ENCODE measurements at places on chromosomes 5 and 9.

DNA sequence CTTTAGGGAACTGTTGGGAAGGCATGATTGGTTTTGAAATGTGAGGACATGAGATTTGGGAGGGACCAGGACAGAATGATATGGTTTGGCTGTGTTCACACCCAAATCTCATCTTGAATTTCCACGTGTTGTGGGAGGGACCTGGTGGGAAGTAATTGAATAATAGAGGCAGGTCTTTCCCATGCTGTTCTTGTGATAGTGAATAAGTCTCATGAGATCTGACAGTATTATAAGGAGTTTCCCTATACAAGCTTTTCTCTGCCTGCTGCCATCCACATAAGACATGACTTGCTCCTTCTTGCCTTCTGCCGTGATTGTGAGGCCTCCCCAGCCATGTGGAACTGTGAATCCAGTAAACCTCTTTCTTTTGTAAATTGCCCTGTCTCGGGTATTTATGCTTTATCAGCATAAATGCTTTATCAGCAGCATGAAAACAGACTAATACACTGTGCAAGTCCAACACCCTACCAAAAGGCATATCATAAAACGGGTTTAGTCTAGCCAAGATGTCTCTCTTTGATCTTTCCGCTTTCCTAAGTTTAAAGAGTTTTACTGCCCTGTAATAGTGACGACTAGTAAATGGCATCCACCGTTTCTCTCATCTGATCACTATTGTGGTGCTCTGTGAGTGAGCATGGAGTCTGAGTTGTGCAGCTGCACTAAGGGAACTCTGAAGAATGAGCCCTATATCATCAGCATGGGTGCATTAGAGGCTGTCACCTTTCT is 12.9 kb upstream of the ZNF782 start:
- no peak for DNase-seq

DNA sequence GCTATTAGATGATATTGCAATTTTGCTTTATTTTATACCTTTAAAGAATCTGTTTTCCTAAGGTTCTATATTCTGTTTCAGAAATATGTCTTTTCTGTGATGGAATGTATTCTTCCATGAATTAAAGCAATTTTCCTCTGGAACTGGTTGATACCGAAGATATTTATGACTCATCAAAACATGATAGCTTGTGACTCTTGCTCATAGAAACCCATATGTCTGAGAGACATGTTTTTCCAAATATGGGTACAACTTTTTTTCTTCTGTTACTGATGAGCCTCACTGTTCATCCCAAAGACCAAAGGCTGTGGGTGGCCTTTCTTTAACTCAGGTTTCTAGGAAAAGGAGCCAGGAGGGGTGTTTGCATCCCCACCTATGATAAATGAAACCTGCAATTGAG is 126.1 kb upstream of the PAPPA start:
- no peak for DNase-seq

DNA sequence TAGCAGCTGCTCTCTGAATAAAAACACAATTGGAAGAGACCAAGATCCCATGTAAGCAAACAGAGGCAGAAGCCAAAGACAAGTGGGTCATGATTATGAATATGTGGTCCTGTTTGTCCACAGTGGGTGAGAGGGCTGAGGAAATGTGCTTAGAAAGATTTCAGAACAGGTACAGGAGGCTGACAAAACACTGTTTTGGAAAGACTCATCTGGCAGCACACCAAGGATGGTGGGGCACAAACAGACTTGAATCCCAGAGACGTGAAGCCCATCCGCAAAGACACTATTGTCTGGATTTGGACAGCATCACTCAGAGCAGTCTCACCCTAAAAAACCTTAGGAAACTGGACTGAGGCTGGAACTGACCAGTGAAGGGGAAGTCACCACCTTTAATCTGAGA is 85.0 kb downstream of the ADRB2 start:
- DNase-seq = no peak

DNA sequence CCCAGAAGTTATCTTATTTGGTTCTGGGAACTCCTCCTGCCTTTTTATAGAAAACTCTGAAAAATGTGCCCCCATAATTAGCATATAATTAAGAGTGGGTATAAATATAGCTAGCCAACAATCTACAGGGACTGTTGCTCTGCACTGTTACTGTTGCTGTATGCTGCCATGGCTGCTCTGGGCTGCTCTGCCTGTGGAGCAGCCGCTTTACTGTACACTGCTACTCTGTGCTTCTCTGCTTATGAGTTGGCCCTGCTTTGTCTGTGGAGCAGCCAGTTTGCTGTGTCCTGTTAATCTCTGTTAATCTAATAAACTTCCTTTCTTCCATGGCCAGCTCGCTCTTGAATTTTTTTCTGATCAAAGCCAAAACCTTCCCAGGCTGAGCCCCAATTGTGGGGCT is 2244.0 kb upstream of the ACO1 start:
- no peak for DNase-seq

GRCh38 chr9:4382722-4383317 is 83.0 kb upstream of the GLIS3 start:
- DNase-seq = no peak

GRCh38 chr9:4788703-4789102 is 4.0 kb upstream of the RCL1 start:
- no peak for DNase-seq

GRCh38 chr5:171646102-171647042 is 139.2 kb upstream of the SMIM23 start:
- no peak for DNase-seq

DNA sequence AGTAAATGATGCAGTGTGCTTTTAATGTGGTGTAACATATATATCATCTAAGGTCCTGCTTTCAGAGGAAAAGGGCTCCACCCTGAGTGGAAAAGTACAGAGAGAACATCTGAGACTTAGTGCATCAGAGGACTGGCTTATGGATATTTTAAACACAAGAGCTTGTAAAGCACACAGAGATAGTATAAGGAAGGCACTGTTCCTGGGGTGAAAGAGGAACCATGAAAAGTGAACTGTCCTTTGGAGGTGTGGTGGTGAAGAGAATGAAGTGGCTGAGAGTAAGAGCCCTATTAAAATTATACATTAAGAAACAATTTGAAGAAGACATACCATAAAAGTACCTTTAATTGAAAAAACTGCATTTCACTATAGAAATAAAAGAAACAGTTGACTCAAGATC is 68.9 kb downstream of the CSF2 start:
- DNase-seq = no peak

GRCh38 chr9:120712539-120713031 is 1.7 kb downstream of the MEGF9 start:
- no peak for DNase-seq

- DNase-seq = no peak
Observed at GRCh38 chr9:111533099-111533790, 8.3 kb downstream of the ZNF483 start.

- no peak for DNase-seq
Observed at GRCh38 chr5:87099968-87100367, 167.7 kb upstream of the RASA1 start.

- no peak for DNase-seq
Observed at GRCh38 chr5:132673939-132674630, at the start of gene IL4. Gene IL4, plus strand, starts transcription at chr5:132673989. Its CDS starts 62 bp downstream, at chr5:132674051.

- no peak for DNase-seq
Observed at GRCh38 chr5:60208716-60209115, 315.2 kb upstream of the PDE4D start.

DNA sequence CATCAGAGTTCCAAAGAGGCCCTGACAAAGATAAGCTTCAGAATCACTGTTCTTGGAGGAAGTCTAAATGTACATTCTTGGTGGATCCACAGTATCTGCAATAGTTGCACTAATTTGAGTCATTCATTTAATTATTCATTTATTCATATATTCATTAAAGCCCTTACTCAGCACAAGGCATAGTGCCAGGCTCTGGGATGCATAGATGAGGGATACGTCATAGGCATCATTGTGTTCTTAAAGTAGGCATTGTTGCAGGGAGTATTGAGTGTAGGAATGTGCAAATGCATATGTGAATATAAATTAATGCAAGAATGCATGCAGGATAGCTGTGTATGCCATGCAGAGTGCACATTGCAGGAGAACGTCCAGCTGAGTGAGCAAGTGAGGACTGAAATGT is 100.7 kb downstream of the DRD1 start:
- DNase-seq = no peak

DNA sequence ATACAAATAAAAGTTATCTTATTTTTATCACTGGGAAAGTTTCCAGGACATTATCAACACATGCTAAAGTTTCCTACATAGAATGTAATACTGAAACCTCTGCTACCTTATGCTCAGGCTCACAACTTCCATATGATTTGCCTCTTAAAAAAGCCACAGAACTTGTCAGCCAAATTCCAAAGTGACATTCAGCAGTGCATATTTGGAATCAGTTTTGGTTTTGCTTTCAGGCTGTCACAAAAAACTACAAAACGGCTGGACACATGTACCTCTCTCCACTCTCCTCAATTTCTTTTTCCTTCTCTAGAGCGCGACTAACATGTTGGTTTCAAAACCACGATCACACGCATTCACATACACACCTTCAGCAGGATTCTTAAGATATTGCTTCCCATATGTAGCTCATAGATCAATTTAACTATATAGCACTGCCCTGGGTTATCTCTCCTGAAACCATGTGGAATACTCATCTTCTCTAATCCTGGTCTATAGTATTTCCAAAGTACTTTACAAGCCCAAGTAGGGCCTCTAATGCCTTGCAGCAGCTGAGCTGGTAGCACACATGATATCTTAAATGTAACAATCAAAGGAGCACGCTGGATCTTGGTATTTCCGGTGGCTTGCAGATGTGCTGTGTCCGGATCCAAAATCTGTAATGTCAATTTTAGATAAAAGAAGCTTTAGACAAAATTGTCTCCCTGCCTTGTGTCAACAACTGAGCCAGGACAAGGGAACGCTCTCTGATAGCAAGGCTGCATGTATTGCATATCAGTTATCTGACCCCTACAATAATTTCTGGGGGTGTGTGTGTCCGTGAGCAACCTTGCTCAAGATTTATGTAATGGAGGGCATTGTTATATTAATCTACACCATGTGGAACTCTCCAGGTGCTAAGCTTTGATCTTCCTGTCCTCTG is 203.2 kb downstream of the DMRT2 start:
- DNase-seq = no peak

DNA sequence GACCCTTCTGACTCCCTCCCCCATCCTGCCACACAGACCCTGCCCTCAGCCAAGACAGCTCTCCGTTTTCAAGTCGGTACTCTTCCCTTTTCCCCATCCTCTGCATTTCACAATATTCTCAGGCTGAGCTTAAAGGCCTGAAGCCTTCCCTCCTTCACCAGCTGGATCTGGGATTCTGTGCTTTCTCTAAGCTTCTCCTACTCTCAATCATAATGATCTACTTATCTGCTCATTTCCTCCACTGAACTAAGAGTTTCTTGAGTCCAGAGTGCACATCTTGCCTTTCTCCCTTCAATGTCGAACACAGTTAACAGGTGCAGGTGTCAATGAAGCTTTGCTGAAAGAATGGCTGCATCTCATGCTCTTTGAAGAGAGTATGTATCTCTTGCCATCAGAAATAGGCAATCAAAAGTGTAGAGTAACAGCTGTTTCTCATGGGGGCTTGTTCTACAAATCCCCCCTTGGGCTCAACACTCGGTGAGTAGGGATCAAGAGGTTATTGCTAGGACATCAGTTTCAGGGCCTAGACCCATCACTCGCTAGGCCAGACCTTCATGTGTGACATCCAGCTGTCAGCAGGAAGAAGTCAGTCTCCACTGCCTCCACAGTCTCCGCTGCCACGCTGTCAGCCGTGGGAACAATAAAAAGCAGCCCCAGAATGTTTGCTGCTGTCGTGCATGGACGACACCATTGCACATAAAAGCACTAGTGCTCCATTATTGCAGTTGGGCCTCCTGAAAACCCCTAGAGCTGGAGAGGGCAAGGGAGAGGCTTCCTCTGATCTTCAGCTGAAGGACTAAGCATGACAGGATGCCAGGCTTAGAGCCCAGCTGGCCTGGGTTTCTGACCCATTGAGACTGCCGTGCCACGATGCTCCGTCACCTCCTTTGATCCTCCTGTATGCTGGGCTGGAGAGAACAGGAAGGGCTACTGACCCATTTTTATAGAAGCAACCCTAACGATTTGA is 23.7 kb downstream of the TRAF1 start:
- DNase-seq = no peak

GRCh38 chr9:138077898-138078540 is 200.4 kb downstream of the CACNA1B start:
- no peak for DNase-seq

DNA sequence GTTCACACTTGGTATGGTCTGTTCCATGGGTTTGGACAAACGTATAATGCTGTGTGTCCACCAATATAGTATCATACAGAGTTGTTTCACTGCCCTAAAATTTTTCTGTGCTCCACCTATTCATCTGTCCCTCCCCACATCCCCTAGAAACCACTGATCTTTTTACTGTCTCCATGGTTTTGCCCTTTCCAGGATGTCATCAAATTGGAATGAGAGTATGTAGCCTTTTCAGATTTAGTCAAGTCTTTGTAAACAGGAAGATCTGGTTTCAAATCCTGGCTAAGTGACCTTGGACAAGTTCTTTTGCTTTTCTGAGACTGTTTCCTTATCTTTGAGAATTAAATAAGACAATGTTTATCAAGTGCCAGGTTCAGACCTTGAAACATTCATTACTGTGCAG is 13.2 kb upstream of the LVRN start:
- no peak for DNase-seq

DNA sequence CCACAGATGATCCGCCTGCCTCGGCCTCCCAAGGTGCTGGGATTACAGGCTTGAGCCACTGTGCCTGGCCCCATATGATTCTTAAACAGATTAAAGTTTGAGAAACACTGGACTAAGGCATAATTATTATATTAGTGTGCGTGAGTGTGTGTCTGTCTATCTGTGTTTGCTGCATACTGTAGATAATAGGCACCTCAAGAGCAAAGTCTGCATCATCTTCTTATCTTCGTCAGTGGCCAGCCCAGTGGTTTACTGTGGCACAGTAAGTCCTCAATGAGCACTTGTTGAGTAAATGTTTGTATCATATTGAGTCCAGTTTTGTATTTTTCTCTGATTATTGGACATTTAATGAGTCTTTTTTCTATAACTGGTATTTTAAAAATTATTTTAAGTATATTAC is 81.7 kb downstream of the ITGA1 start:
- DNase-seq = no peak

- DNase-seq = no peak
Observed at GRCh38 chr9:8621416-8621815, 821.8 kb upstream of the DMAC1 start.

DNA sequence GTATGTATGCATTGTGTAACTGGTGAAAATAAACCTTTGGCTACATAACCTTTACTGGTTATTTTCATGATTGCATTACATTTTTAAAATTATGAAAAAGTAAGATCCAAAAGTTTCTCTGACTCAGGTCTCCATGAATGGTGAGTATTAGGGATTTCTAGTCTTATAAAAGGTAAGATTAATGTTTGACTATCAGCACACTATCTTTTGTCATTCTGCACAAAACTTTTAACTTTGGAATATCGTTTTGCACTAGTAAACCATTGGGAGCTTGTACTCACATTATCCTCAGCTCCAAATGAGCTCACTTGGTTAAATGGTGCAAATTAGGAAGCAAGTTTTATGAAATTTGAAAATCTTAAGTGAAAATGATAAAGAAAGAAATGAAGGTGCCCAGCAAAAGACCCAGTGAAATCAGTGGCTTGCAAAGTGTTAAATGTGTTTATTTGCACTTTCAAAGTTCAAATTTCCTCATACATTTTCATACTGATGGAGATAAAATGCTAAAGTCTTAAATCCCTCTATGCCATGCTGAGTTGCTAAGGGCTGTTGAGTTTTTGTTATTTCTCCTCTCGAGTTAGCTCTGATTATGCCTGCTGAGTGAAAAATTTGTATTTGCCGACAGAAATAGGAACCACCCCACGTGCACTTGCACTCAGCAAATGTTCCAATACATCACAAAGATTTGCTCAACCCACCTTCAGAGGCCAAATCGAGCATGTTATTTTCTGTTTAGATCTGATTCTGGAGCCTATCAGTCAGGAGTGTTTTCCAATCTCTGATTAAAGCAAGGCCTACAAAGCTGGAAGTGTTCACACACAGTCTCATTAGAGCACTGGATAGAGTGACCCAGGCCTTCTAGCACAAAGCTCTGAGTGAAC is 885.7 kb downstream of the NR2F1-AS1 start:
- DNase-seq = no peak
